ENCODE measurements at places on chromosomes 5 and 9.

GRCh38 chr9:92650839-92651621, 18.9 kb downstream of the IPPK start:
- DNase-seq: no peak

DNA sequence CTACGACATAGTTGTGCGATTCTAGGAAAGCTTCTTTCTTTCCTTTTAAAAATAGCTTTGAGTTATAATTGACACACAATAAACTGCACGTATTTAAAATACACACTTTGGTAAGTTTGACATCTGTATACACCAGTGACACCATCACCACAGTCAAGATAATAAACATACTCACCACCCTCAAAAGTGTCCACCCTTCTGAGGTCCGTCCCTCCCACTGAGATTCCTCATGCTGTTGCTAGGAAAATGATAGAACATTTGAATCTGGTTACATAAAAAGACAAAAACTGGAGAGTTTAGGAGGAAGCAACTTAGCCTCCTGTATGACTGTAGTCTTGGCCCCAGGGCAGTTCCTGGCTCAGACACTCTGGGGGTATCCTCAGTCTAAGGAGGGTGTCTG, 17.2 kb downstream of the S100Z start:
- DNase-seq: no peak

- no peak for DNase-seq
Observed at GRCh38 chr5:28104080-28104479, 1065.7 kb upstream of the CDH9 start.

DNA sequence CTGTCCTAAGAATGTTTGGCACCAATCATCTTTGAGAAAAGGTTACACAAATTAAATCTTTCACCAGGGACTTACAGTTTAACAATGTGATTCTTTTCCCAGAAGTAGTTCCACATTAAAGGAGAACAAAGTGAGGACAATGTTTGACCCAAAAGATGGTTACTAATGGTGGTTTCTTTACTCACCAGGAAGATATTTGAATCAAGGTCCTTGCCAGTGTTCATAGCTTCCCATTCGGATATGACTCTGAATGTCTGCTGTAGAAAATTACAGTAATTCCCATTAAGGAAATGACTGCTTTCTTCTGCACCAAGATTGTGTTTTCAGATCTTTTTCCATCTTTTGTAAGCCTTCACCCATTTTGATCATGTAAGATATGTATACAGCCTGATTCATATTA, 114.6 kb upstream of the ADAMTSL1 start:
- DNase-seq: no peak

DNA sequence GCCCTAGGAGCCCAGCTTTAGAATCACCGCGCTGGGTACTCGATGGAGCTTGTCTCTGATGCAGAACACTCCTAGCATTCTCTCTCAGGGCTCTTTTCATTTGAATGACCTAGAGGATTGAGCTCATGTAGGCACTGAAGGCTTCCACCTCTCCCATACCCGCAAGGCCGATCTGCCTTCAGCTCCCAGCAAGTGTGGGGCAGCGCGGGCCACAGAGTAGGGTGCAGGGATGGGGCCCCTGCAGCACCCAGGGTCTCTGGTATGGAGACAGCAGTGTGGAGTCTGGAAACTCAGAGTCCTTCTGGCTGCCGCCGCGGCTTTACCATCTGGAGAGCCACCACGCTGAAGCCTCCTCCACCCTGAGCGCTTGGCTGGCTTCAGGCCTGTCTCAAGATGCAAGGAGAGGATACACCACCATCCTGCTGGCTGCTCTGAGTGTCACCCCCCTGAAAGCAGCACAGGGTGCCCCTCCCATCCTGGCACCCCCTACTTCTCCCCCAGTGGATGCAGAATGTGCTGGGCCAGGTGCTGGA, 12.9 kb downstream of the STKLD1 start:
- DNase-seq: no peak

Measured in MM.1S (cell line).